ENCODE measurements at places on chromosomes 4 and X. TPM values are rescaled to one million over a fixed set of nuclear protein-coding genes. Genes with fewer than 3 reads are reported as not detected.

- no peak for ATAC-seq
Observed at GRCh38 chr4:154854362-154854761, 73.3 kb downstream of the RBM46 start.

DNA sequence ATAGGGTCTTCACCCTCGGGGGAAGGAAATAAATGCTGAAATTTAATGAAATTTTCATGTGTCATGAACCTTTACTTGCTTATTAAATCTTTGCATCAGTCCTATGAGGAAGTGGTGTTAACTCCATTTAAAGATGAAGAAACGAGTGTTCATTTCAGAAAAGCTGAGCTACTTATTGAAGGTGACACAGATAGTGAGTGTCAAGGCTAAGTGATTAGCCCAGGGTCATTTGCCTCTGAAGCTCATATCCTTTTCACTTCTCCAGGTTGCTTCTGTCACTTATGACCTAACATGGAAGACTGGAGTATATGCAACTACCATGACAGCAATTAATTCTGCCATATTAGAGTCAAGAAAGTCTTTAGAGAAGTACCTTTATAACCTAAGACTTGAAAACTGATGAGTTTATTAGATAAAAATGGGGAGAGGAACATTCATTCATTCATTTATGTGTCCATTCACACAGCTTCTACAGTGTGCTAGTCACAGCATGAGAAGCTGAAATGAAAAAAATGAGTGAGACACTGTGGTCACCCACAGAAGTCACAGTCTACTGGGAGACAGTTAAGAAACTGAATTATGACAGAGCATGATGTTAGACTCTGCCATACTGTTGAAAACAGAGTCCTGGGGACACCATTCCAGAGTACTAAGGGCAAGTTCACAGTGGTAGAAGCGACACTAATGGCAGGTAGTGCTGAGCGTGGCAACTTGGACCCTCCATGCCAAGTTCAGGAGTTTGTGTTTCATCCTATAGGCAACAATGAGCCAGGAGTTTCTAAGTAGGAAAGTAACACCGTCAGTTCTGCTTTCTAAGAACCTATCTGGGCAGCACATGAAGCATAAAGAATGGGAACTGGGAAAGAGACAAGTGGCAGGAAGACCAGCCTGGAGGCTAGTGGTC lies 21.3 kb downstream of the ALPK1 start:
- no peak for ATAC-seq

Gene ERVMER34-1
- 0.93 TPM for total RNA-seq

Gene KANTR
- total RNA-seq = 13.3 TPM

Gene SMR3B
- total RNA-seq = not detected

Gene HERC5
- 4.7 TPM for total RNA-seq
